ENCODE measurements at places on chromosomes 12 and 14.

- DNase-seq: no peak
Measured at GRCh38 chr12:79016181-79016580, 151.6 kb downstream of the SYT1 start.

GRCh38 chr12:71576496-71576895, 87.2 kb downstream of the ZFC3H1 start:
- DNase-seq: no peak

DNA sequence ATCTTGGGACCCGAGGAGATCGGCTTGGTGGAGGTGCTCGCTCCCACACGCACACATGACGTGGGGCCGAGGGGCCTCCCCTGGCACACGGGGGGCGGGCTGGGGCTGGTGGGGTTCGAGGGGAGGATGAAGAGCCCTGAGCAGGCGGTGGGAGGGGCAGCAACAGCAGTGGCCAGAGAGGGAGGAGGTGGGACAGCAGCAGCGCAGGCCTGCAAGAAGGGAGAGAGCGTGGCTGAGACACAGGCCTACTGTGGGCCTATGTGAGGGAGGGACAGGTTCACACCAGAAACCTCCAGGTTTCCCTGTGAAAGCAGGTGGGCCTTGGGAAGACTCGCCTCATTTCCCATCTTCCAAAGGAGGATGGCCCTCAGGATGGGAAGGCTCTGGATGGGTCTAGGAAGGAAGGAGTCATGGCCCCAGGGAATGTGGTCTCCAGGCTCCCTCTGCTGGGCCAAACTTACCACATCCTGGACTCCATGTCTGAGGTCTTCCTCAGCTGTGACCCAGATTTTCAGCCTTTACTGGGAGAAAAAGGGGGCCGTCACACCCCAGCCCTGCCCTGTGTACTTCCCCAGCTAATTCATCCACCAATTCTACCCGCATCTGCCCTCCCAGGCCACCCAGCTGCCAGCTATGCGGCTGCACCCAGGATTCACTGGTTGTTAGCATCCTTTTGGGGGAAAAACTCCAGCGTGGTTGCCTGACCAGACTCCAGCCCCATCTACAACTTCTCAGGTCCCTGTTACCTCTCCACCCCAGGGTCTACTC, 2.8 kb downstream of the PIANP start:
- no peak for DNase-seq

- no peak for DNase-seq
Measured at GRCh38 chr12:51846911-51847642, 1.4 kb downstream of the FIGNL2 start.

DNA sequence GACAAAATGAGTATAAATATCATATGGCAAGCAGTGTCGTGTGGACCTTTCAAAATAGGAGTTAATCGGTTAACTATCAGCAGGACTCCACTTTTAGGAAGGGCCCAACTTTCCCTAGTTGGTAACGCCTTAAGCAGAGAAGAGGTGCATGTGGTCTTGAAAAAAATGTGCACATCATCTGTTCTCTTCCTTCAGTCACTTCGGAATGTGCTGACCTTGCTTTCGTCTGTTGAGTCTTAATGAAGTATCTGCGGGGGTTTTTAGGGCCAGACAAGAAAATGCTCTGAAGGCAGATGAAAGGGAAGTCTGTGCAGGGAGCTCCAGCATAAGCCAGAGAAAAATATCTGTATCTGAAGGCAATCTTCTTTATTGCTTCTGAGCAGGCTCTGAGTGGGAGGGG, 185.2 kb downstream of the AEBP2 start:
- no peak for DNase-seq

DNA sequence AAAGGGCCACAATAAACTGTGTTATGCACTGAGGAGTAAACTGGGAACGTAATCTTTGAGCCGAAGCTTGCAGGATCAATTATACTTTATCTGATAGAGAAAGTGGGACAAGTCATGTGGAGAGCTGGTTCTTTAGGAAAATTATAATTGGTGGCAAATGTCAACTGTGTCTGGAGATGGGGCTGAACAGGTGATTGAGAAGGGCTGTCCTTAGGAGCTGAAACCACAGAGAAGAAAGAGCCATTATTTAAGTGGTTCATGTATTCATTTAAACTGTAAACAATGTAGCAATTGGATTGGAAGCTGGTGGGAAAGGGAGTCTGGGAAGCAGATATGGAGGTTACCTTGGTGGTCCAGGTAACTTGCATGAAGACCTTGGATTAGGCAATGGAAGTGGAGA, 193.1 kb downstream of the NPAS3 start:
- DNase-seq: no peak

DNA sequence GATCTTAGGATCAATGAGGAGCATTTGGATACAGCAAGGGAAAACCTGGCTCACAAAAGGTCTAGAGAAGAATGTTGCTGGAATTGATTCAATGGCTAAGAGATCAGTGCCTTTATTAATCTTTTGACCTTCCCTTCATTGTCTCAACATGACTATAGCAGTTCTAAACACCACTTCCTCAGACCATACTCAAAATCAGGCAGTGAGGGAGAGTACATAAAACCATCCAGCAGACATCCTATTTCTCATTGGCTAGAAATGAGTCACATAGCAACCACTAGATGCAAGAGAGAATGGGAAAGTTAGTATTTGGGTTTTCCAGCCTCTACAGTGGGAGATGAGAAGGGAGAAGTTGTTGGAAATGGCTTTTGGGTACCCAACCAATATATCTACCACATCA, 151.4 kb upstream of the NUDT4 start:
- DNase-seq: no peak

GRCh38 chr12:45756666-45757065, 27.2 kb downstream of the ARID2 start:
- DNase-seq: no peak

DNA sequence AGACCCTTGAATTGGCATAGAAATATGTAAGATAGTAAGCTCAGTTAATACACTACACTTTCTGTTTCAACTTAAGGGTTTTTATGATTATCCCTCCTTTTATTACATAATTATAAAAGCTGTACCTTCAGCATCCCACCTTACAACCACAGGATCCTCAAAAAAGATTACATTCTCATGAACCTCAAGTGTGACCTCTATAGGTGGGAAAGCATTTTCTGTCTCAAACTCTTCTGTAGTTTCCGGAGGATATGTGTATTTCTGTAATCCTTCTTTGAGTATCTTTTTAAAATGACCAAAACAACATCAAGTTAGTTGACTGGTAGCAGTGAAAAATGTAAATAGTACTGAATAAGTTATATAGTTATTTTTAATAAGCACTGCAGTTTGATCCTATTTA, 75.9 kb downstream of the DNAI7 start:
- no peak for DNase-seq

DNA sequence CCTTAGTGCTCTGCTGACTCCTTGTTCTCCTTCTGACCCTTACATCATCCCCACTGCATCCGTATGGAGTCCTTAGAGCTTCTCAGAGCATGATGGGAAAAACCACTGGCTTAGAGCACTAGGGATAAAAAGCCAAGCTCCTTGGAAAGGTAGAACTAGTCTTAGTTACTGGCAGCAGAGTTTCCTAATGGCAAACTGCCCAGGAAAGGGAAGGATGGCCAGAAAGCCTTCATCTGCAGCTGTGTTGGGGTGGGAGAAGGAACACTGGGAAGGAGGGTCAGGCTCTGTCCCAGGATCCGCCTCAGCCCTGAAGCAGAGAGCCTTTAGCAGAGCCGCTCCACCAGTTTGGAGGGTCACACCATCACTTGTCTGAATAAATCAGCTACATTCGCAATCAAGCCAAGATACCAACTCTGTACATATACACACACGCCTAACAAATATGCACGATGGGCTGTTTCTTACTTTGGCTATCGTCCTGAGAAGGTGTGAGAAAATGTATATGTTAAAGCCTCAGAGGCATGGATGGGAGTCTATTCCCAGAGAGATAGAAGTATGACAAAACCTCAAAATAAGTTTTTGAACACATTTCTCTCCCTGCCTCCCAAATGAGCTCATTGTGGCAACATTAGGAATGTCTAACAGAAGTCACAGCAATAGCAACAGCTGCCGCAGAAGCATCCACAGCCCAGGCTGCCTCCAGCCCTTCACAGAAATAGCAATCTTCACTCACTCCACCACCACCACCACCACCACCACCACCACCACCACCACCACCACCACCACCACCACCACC, 18.6 kb upstream of the GALNT8 start:
- DNase-seq: no peak

- no peak for DNase-seq
Measured at GRCh38 chr14:54840336-54840735, 62.3 kb downstream of the GCH1 start.

DNA sequence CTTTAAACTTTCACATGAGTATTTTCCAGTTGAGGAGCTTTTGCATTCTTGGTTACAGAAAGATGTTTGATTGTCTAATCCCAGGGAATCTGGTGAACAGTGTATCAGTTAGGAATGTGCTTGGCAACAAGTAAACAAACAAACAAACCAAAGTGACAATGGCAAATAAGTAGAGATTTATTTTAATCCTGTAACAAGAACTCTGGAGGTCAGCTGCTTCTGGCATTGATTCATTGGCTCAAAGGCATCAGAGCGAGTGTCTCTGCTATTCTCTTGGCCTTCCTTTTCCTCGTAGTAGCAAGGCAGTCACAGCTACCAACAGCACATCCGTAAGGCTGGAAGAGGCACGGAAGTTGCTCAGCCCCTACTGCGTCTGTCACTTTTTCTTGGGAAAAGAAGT, 37.2 kb downstream of the CRADD start:
- no peak for DNase-seq

- DNase-seq: no peak
Measured at GRCh38 chr12:113361574-113362370, 3.4 kb downstream of the PLBD2 start.

- no peak for DNase-seq
Measured at GRCh38 chr12:61095111-61095510, 1165.1 kb upstream of the USP15 start.

- no peak for DNase-seq
Measured at GRCh38 chr14:82070040-82070439, 536.4 kb upstream of the SEL1L start.

DNA sequence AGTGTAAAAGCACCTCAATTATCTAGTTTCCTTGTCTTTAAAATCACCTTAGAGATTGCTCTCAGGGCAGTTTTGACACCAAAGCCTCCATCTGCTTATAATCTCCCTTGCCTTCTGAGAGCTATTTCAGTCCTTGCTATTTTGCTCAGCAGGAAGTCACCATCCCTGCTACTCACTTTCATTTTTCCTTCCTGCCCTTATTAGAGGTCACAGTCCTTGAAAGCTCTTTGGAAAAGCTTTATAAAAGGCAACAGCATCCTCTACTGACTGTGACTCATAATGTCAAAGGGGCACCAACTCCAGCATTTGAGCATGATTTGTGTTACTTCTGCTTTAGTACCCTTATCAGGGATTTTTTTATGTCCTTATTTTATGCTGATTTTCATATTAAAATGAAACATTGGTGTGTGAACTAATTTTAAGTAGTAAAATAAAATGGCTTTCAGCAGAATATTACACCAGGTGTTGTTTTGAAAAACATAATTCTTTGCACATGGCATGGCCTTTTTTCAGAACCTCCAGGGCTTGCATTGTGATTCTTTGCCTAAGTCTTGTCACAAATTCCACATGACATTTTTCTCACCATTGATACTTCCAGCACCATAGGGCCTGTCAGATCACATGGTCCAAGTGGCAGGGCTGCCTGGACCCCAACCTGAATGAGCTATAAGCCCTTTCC, 213.0 kb downstream of the ADAMTS20 start:
- no peak for DNase-seq

GRCh38 chr14:38561657-38562056, 305.8 kb upstream of the CLEC14A start:
- DNase-seq: no peak

DNA sequence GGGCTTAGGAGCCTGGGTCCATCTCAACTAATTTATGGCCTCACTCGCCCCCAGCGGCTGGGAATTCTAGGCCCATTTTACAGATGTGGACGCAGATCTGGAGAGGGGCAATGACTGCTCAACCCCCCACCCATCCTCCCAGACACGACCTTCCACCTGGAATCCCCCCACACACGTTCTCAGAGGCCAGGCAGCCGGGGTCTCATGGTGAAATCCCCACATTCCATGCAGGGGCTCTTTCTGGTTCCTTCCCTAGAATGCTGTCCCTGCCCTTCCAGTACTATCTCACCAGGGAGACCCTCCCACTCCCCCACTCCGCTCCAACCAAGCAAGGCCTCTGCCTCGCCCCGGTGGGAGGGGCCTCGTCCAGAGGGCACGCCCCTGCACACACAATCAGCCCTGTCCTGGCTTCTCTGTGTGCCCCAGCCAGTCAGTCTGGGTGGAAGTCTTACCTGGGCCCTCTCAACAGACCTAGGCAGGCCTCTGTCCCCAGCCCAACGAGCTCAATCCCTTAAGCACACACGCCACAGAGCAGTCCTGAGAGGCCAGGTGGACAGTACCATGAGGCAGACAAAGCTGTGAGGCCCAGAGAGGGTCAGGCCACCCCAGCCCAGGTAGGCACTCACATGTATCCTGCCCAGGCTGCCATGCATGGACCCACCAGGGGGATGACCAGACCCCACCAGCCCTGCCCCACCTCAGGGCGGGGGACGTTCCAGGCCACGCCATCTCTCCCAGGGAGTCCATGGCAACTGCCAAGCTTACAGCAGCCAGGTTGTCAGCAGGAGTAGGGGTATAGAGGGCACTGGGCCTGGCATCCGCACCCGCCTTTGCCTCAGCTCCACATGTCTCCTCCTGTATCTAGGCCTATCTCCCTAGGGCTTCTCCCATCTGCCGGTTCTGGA, 1.3 kb upstream of the ANKRD9 start:
- DNase-seq: no peak

DNA sequence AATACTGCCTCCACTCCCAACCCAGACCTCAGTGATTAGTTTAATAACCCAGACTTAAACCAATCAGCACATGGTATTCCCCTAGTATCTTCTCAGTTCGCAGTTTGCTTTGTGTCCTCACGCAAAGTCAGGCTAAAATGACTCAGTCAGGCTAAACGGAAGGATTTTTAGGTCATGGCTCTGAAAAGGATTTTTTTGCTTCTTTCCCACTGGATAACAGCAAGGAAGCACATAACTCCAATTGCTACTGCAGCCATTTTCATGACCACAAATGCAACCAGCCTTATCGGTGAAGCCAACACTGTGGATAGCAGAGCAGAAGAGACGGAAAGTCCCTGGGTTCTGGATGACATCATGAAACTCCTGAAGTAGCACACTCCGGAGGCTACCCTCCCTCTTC, 67.7 kb downstream of the ZC3H14 start:
- no peak for DNase-seq

GRCh38 chr14:68211421-68211820, 391.8 kb downstream of the RAD51B start:
- no peak for DNase-seq

- DNase-seq: no peak
Measured at GRCh38 chr14:84028080-84028604, 1501.8 kb upstream of the FLRT2 start.

GRCh38 chr14:76080025-76080424, 71.7 kb upstream of the GPATCH2L start:
- DNase-seq: no peak

- DNase-seq: no peak
Measured at GRCh38 chr12:70966996-70967790, 46.7 kb upstream of the PTPRR start.

DNA sequence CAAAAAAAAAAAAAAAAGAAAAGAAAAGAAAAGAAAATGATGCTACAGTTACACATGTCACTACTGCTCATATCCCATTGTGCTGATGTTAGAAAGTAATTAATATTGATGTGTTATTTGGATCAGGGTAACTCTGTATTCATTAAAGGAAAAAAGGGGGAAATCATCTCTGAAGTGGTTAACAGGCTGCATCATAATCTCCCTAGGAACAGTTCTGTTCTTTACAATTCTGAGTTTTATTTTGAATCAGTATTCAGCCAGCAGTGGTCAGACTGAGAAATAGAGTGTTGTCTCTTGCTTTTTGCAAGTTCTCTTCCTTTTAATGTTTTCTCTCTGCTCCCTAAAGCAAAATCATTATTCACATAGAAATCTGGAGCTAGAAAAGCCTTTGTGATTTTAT, 128.6 kb upstream of the CRY1 start:
- no peak for DNase-seq
